ENCODE measurements at places on chromosomes 11 and 22.

GRCh38 chr11:6505577-6506240 lies 8.6 kb downstream of the DNHD1 start:
- peak; percentile 26 for DNase-seq

- no peak for DNase-seq
Observed at GRCh38 chr11:128179039-128179438, 408.3 kb downstream of the ETS1 start.

DNA sequence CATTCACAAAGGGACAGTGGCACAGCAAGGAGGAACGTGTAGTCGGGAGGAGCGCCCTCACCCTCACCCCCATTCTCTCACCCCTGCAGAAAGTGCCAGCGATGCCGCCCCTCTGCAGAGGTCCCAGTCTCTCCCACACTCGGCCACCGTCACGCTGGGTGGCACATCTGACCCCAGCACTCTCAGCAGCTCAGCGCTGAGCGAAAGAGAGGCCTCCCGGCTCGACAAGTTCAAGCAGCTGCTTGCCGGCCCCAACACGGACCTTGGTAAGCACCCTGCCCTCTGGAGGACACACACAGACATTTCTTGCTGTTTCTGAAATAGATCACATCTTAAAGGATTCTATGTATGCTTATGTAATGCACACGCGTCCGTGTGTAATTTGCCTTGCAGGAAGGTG lies 34.9 kb downstream of the TBC1D22A start:
- no peak for DNase-seq

DNA sequence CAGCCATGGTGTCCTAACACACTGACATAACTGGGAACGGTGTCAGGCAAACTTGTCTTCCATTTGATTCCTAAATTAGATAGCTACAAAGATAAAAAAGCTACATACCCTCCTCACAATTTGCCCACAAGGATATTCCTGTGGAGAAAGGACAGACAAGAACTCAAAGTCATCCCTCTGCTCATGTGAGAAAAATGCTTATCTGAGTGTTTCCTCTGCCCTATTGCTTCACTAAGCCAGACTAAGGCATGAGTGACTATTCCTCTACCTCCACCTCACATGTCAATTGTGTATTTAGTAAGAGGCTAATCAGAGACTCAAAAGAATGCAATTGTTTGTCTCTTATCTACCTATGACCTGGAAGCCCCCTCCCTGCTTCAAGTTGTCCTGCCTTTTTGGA lies 247.7 kb downstream of the DDX10 start:
- no peak for DNase-seq

DNA sequence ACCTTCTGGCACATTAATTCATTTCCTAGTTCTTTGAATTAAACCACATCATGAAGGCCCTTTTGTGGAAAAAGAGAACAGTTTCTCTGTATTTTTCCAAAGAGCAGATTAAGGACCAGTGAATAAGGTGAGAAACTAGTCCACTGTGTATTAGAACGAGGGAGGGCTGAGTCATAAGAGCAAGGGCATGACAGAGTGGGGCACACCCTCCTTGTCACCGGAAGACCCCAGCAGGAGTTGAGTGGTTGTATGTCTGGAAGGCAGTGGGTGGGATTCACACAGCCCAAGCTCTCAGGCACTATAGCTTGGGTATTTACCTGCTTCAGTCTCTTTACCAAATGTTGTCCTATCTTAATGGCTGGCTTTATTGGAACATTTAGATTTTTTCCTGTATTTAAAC lies 86.8 kb downstream of the BMAL1 start:
- no peak for DNase-seq

DNA sequence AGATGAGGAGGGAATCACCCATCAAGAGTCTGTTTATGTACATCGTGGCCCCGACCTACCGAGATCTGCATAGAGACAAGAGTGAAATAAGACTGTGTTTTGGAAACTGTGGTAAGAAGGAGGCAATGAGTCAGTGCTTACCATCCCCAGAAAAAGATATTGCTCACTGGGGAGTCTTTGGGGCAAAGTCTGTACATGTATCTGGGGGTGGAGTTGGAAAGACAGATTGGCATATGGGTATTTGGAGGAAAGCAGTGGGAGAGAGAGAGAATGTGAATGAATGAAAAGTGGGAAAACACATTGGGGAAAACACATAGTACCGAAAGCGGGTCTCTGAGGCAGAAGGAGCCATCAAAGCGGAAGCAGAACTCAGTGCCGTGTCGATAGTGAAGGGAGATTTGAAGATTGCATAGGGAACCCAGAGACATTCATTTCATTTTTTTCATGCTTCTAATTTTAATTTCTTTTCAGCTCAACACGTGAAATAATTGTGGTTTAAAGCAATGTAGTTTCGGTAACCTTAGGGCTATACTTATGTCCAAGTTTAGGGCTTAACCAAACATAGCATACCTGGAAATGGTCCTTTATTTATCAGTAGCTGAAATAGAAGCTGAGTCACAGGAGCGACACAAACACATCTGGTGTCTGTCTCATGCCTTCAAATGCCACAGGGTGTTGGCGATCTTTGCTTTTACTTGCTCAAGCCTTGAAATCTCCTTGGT lies 98.6 kb upstream of the CD44 start:
- no peak for DNase-seq

GRCh38 chr11:114386545-114386944 lies 13.8 kb downstream of the C11orf71 start:
- no peak for DNase-seq

DNA sequence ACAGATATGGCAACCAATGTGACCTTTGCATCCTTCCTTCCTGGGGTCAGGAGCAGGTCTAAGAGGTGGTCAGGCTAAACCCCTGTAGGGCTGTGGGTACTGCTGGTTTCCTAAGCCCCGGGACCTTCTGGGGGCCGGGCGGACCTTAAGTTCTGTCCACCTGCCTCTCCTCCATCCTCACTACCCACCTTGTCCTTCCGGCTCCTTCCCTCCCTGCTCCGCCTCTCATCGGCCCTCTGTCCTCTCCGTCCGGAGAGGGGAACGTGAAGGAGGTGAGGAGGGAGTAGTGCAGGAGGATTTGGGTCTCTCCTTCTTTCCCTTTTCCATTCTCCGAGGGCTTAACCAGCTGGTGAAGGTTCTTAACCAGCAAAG lies 28.3 kb upstream of the PARVB start:
- DNase-seq, result no peak

DNA sequence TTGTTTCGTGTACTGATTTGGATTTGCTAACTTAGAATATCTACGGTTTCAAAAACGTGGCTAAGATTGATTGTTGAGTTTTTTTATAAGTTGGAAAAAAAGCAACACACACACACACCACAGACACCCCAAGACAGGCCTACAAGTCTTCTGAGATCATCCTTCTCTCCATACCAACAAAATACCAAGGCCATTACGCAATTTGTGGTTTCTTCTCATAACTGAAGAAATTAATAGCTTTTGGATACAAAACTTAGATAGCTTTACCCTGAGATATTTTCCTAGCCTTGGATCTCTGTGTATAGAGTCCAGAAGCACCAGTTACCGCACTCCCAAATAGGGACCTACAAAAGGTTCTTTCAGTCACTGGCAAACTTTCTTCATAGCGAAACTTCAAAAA lies 113.6 kb downstream of the SIK3 start:
- no peak for DNase-seq

DNA sequence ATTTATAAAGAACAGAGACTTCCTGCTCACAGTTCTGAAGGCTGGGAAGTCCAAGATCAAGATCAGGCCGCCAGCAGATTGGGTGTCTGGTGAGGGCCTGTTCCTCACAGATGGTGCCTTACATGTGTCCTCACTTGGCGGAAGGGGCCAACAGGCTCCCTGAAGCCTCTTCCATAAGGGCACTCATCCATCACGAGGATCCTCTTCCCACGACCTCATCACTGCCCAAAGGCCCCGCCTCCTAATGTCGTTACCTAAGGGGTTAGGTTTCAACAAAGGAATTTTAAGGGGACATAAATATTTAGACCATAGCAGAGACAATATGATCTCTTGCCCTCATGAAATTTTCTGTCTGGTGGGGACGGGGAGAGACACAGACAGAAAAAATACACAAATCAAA lies 18.6 kb downstream of the TP53AIP1 start:
- no peak for DNase-seq

Data from right renal cortex interstitium (tissue), 3 donors.